ENCODE measurements at places on chromosomes 1 and 21. TPM values are rescaled to one million over a fixed set of nuclear protein-coding genes. Genes with fewer than 3 reads are reported as not detected.

Gene ALG14
- 0.52 TPM for total RNA-seq

Gene CELA2A
- not detected for total RNA-seq

Gene SLC27A3
- 4.4 TPM for total RNA-seq

Gene VCAM1
- not detected for total RNA-seq

Gene NCMAP
- total RNA-seq: not detected

Gene FLG2
- not detected for total RNA-seq

Gene ZNF644
- total RNA-seq: 93.3 TPM

Gene AGO4
- 7.4 TPM for total RNA-seq

Gene LCE7A
- not detected for total RNA-seq

DNA sequence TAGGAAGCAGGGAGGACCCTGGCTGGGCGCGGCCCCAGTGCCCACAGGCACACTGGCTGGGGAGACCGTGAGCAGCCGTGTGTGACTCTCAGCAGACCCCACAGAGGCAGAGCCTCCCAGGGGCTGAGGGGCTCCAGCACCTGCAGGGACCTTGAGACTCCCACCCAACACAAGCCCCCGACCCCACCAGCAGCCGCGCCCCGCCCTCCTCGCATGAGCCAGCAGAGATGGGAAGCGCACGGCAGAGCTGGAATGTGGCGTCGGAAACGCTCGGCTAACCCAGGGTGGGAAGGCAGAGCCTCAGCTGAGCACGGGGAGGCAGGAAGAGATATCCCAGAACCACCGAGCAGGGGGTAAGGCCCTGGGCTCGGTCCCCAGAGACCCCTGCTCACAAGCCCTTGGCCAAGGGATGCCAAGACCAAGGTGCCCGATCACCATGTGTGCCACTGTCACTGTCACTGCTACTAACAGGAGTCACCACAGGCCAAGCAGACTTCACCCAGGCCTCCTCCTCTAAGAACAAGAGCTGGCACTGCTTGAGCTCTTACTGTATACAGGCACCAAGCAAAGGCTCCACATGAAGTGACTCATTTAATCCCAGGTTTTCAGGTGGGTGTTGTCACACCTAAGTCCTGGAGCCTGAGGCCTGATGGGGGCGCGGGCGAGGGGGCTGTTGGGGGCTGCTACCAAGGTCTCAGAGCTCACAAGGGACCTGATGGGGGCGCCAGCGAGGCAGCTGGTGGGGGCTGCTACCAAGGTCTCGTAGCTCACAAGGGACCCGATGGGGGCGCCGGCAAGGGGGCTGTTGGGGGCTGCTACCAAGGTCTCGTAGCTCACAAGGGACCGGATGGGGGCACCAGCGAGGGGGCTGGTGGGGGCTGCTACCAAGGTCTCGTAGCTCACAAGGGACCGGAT lies 20.1 kb downstream of the MEGF6 start:
- H3K4me3 ChIP-seq: no peak overlapping the region
- DNase-seq: no peak
- no peaks in the 10 kb centered on the region for H3K27me3 ChIP-seq
- no peaks in the 10 kb centered on the region for H3K4me1 ChIP-seq
- H3K36me3 ChIP-seq: no peaks in the 10 kb centered on the region

GRCh38 chr1:226549937-226550671 lies 1.5 kb downstream of the STUM start:
- H3K4me1 ChIP-seq: peaks cover 24% of the 10 kb centered on the region
- H3K4me3 ChIP-seq: peak overlapping the region; percentile 42

- no peaks in the 10 kb centered on the region for H3K4me1 ChIP-seq
- H3K27ac ChIP-seq: no peak overlapping the region
- peaks cover 2% of the 10 kb centered on the region for H3K27me3 ChIP-seq
- DNase-seq: no peak
Measured at GRCh38 chr21:33101300-33101911, 31.5 kb downstream of the OLIG1 start.

- H3K4me3 ChIP-seq: no peak overlapping the region
- H3K4me1 ChIP-seq: no peaks in the 10 kb centered on the region
- DNase-seq: no peak
- H3K36me3 ChIP-seq: no peaks in the 10 kb centered on the region
- H3K27me3 ChIP-seq: no peaks in the 10 kb centered on the region
Measured at GRCh38 chr1:86695400-86695799, 9.0 kb upstream of the SH3GLB1 start.

DNA sequence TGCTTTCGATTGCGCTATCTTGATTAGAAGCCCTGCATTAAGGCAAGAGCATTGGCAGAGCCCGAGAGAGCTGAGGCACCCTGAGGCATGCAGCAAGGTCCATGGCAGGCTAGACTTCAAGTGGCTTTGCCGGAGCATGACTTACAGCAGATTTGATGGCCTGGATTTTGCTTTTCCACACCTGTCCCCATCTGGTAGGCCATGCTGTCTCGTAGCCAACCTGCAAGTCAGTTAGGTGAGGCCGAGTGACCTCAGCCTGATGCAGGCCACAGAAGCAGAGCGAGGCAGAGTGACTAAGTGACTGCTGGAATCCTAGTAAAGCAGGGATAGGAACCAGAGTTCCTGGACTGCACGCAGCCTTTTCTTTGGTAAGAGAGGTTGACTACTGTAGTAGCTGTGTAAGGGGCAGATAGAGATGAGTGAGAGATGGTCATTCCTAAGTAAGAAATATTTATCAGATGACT lies 148.9 kb downstream of the PBX1 start:
- no peaks in the 10 kb centered on the region for H3K36me3 ChIP-seq
- no peak for DNase-seq
- H3K4me3 ChIP-seq: no peak overlapping the region
- no peaks in the 10 kb centered on the region for H3K27me3 ChIP-seq
- H3K4me1 ChIP-seq: no peaks in the 10 kb centered on the region

GRCh38 chr1:187396929-187397796 lies 568.4 kb downstream of the PLA2G4A start:
- no peak overlapping the region for H3K4me3 ChIP-seq
- DNase-seq: no peak
- H3K36me3 ChIP-seq: no peaks in the 10 kb centered on the region

GRCh38 chr1:181037386-181037785 lies 3.6 kb downstream of the MR1 start:
- peaks cover 60% of the 10 kb centered on the region for H3K4me1 ChIP-seq
- peaks cover 22% of the 10 kb centered on the region for H3K36me3 ChIP-seq

DNA sequence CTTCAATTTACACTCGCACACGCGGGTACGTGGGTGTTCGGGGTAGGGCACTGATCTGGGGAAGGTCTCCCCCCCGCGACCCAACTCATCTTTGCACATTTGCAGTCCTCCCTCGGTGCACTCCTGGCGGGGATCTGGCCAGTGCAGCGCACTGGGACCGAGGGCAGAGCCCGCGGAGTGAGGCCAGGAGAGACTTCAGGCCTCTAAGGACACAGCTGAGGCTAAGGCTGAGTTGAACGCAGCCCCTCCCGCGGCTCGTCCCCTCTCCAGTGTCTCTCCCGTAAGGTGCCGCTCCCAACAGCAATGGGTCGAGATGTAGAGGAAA lies 936 bp upstream of the NCAM2 start:
- DNase-seq: peak; percentile 3
- H3K4me1 ChIP-seq: peaks cover 16% of the 10 kb centered on the region
- no peak overlapping the region for H3K27ac ChIP-seq
- peaks cover 30% of the 10 kb centered on the region for H3K27me3 ChIP-seq
- H3K36me3 ChIP-seq: no peaks in the 10 kb centered on the region
- peak overlapping the region; percentile 50 for H3K4me3 ChIP-seq

DNA sequence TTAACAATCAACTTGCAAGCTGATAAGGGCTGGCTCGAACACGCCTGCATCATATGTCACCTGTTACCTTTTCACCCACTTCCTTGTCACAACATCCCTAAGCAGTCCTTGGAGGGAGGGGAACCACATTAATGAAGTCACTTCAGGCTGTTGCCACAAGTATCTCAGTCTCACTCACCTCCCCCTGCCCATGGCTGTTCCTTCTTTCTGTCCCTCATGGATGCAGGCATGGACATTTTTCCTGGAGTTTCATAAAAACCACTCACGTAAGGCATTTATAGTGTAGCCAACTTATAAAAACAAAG lies 76.8 kb upstream of the ANGPTL1 start:
- no peaks in the 10 kb centered on the region for H3K4me1 ChIP-seq
- no peak overlapping the region for H3K4me3 ChIP-seq
- no peak for DNase-seq
- no peak overlapping the region for H3K27ac ChIP-seq
- H3K36me3 ChIP-seq: no peaks in the 10 kb centered on the region

DNA sequence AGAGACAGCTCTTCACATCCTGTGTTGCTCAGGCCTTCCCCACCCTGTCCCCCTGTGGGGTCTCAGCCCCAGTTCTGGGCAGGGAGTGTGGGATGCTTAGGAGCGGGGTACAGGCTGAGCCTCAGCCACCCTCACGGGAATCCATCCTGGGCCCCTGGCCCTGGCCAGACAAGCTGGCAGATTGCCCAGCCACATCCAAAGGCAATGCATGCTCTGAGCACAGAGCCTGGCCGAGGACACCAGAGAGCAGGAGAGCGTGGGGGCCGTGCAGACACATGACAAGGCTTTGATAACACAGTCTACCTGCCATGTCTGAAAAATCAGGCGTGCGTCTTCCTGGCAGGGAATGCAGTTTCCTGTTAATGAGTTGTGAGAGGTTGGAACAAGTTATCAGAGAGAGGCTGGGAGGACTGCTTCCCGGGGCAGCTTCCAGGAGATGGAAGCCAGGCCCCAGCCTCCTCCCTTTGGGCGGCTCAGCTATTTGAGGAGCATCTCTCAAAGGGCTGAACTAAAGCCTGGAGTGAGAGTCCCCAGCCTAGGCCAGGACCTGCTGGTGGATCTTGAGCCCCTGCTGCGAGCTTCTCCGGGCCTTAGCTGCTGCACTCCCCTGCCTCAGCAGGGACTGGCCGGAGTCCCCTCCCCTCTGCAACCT lies 72.2 kb upstream of the SELENON start:
- DNase-seq: no peak
- peaks cover 80% of the 10 kb centered on the region for H3K4me1 ChIP-seq
- no peak overlapping the region for H3K4me3 ChIP-seq
- no peaks in the 10 kb centered on the region for H3K27me3 ChIP-seq
- peaks cover 10% of the 10 kb centered on the region for H3K36me3 ChIP-seq
- H3K27ac ChIP-seq: no peak overlapping the region

GRCh38 chr1:91697416-91697815 lies 188.5 kb downstream of the TGFBR3 start:
- H3K27me3 ChIP-seq: no peaks in the 10 kb centered on the region
- peak; percentile 80 for DNase-seq
- H3K36me3 ChIP-seq: peaks cover 18% of the 10 kb centered on the region
- peak overlapping the region; percentile 54 for H3K27ac ChIP-seq

- no peak overlapping the region for H3K27ac ChIP-seq
- no peaks in the 10 kb centered on the region for H3K27me3 ChIP-seq
Measured at GRCh38 chr1:67262735-67263134, 44.9 kb upstream of the IL12RB2 start.

DNA sequence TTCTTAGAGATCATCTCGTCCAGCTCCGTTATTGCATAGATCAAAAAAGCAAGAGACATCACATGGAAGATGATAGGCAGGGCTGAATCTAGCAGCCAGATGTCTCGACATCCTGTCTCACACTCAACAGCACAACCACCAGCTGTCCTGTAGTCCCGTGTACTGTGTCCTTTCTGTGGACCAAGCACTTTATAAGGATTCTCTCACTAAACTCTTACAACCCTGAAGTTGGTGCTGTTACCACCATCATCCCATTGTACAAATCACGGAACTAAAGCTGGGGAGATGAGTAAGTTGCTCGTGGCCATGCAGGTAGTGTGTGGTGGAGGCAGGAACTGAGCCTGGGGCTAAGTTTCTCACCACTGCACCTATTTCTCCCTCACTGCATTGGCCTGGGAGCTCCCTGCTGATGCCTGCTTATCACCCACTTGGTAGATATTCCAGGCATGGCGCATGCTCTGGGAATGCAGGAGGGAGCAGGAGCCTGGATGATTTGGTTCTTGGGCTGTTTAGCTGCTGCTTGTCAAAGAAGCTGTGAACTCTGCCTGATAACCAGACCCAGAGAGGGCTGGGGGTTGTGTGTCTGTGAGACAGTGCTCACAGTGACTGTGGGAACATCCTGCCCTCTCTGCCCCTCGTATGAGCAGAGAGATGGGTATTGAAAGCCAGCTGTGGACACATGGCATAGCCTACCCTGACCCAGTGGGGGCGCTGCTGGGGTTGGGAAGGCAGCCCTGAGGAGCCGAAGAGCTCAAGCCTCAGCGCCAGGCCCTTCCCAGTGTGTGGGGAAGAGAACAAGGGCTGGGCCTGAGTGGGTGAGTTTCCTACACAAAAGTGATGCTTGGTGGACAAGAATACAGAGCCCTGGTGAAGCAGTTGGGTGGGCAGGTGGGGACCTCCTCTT lies 13.6 kb downstream of the PPFIA4 start:
- no peak for DNase-seq
- H3K4me3 ChIP-seq: no peak overlapping the region
- no peaks in the 10 kb centered on the region for H3K36me3 ChIP-seq
- peaks cover 4% of the 10 kb centered on the region for H3K27me3 ChIP-seq
- H3K4me1 ChIP-seq: no peaks in the 10 kb centered on the region

DNA sequence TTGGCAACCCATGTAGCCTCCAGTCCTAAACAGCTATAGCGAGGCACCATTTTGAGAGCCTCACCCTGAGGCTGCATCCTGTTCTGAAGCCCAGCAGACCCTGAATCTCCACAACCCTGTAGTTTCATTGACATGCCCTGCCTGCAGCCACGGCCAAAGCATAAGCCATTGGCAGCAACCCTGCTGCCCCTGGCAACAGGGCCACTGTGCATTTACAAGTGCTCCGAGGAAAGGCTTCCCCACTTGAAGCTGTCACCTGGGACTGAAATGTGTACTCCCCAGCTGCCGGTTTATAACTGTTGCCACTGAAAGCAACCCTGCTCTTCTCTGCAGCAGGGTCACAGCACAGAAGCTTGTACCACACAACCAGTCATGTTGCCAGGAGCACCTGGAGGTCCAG lies 124.2 kb upstream of the OLFM3 start:
- no peaks in the 10 kb centered on the region for H3K4me1 ChIP-seq
- H3K27ac ChIP-seq: no peak overlapping the region
- DNase-seq: no peak
- H3K4me3 ChIP-seq: no peak overlapping the region
- no peaks in the 10 kb centered on the region for H3K27me3 ChIP-seq

- no peak overlapping the region for H3K27ac ChIP-seq
- no peak for DNase-seq
- H3K4me1 ChIP-seq: peaks cover 4% of the 10 kb centered on the region
- peaks cover 28% of the 10 kb centered on the region for H3K36me3 ChIP-seq
Measured at GRCh38 chr1:91715416-91716000, 170.4 kb downstream of the TGFBR3 start.

DNA sequence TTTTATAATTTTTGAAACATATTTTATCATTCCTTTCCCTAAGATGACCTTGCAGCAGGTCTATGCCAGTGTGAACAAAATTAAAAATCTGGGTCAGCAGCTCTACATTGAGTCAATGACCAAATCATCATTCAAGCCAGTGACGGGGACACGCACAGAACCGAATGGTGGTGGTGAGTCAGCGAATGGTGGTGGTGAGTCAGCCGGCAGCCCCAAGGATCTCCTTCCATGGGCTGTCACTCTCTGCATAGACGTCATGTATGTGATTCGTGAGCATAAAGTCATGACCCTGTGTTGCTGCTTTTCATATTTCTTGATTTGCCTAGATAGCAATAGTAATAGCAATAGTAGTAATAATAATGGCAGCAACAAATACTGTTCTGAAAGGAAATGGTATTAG lies 26.3 kb downstream of the PER3 start:
- DNase-seq: no peak
- no peak overlapping the region for H3K27ac ChIP-seq
- no peak overlapping the region for H3K4me3 ChIP-seq
- no peaks in the 10 kb centered on the region for H3K27me3 ChIP-seq
- H3K36me3 ChIP-seq: peaks cover 20% of the 10 kb centered on the region

GRCh38 chr1:59126366-59126765 lies 170.5 kb upstream of the FGGY start:
- DNase-seq: no peak
- no peaks in the 10 kb centered on the region for H3K36me3 ChIP-seq
- no peaks in the 10 kb centered on the region for H3K27me3 ChIP-seq
- peaks cover 8% of the 10 kb centered on the region for H3K4me1 ChIP-seq
- H3K4me3 ChIP-seq: no peak overlapping the region

All from CD4-positive, alpha-beta T cell (primary cell).